Activated CD4-positive, alpha-beta T cell treated with anti-CD3 and anti-CD28 coated beads, Interleukin-10, Interleukin-2, amounts not matched to agents 100 ng/mL and 50 ng/mL, durations not matched to agents 16 hours and 8 hours (primary cell): ENCODE measurements at places on chromosomes 1 and 21.
A peak's percentile ranks its signal among the peaks of the same experiment; 100 is the strongest.

DNA sequence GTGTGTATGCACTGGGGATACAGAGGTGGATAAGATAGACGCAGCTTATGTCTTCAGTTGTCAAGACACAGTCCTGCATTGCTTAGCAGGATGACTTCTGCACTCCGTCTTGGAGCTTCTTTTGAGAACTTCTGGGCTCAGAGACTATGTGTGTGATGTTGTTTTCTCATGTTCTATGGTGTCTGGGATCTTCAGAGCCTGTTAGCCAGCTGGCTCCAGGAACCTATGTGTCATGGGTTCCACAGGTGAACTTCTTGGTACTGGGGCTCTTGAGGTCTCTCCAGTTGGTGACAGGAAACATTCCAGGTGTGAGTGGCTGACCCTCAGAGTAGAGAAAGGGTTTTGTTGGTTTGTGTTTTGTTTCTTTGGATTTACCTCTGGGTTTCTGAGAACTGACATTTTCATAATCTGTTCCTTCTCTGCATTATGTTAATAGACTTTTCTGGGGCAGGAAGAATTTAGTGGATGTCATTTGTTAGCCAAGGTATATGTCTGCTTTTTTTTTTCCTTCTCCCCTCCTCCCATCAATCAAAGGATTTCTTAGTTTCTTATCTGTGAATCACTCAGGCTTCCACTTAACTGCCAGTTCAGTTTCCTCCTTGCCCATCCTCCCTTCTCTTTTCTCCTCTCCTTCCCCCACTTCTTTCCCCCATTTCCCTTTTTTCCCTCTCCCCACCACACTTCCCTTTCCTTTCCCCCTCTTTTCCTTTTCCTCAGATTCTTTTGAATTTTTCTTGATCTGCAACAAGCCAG lies 18.1 kb downstream of the FGGY start:
- no peak for DNase-seq

DNA sequence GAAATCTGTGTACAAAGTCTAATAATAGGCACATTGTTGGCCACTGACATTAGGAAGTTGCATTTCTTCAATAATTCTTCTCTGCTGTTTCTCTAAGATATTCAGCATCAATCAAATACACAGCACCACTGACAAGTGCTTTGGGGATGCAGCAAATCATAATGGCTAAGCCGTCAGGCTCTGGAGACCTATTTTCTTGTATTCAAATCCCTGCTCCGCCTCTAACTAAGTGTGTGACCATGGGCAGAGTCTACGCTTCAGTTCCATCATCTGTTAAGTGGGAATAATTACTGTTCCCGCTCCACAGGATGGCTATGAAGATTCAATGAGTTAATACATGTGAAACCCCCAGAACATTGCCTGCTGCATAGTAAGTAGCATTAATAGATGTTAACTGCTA lies 176.9 kb downstream of the ADGRL4 start:
- DNase-seq: no peak

- no peak for DNase-seq
Observed at GRCh38 chr21:24658026-24658425, 949.3 kb downstream of the MRPL39 start.

DNA sequence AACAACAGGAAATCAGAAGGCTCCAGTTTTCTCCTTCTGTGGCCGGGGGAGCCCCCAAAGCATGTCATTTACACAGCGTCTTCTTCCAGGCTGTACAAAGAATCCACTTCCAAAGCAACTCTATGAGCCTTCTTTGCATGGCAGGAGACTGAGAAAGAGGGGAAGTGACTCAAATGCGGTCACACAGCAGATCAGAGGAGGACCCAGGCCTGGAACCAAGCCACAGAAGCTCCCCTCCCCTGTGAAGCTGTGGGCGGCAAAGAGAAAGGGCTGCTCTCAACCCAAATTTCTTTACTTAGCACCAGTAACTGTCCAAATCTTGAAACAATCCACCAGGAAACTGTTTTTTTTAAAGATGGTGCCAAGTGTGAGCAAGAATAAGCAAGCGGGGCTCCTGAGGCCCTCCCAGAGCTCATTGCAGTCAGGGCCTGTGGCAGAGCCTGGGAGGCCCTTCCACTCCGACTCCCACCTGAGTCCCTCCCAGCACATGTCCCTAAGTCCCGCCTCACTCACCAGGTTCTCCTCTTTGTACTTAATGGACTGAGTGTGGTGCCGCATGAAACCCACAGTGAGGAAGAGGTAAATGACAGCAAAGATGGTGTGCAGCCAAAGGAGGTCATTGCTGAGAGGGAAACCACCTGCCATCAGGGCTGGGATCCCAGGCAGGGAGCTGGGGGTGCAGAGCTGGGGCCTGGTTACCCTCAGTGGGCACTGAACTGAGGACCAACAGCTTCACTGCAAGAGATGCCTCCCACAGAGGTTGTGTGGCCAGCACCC lies 15.9 kb downstream of the TMEM63A start:
- peak; percentile 75 for DNase-seq

- DNase-seq: no peak
Observed at GRCh38 chr21:33984021-33984481, 68.4 kb upstream of the ATP5PO start.

- no peak for DNase-seq
Observed at GRCh38 chr1:21560916-21561638, 51.9 kb downstream of the ALPL start.

- no peak for DNase-seq
Observed at GRCh38 chr1:153880024-153880423, 42.7 kb downstream of the GATAD2B start.

DNA sequence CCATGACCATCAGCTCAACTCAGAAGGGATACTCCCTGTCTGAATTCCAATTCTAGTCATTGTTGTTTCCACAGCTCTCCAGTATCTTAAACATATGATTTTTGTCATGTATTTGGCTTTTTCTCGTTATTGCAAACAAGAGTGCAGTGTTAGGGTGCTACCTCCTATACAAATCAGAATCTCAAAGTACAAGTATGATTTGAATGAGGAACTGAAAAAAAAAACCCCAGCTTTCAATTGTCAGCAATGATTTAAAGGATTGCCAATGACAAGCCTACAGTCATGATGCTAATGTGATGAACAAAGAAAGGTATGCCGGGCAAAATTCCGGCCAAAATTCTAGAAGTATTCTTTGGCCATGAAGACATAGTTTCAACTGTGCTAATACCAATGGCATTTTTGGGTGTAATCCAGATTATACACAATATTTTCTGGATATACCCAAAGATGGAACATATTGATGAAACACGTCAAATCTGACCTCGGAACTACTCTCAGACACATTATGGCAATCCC lies 14.9 kb downstream of the TMEM35B start:
- DNase-seq: no peak

- DNase-seq: no peak
Observed at GRCh38 chr1:230567221-230567575, 75.1 kb upstream of the COG2 start.

DNA sequence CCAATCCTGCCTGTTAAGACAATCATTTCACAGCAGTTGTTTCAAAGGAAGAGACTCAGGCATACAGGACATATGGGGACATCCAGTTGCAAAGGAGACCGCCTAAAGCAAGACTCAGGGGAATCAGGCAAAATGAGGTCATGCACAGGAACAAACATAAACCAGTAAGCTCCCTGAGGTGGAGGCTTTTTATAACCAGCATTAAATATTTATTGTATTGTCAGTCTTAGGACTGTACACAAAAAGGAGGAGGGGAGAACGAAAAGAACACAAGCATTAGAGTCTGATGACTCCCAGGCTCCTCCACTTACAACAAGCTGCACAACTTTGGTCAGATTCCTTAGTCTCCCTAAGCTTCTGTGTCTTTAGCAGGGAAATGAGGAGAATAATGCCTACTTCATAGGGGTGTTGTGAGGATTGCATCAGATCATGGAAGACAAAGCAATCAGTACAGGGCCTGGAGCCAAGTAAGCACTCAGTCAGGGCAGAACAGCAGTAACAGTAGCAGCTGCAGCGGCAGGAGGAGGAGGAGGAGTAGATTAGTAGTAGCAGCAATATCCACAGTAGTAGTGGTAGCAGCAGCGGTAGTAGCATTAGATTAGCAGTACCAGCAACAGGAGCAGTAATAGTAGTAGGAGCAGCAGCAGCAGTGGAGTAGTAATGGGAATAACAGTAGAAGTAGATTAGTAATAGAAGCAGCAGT lies 54.2 kb upstream of the SPATA6 start:
- DNase-seq: no peak

- no peak for DNase-seq
Observed at GRCh38 chr1:12597792-12598191, 20.2 kb downstream of the DHRS3 start.

DNA sequence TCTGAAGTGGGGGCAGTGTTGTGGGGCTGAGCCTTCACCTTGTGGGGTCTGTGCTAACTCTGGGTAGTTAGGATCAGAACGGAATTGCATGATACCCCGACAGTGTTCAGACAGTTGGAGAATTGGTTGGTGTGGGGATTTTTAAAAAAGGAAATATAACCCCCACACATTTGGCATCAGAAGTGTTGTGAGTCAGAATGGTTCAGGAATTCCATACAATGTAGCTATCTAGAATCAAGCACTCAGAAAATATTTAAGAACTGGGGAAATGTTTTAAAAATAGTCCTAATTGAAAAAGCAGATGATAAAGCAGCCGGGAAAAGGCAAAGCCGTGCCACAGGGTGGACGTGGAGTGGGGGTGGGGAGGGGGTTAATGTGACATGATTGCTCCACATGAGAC lies 6.5 kb upstream of the S100A7 start:
- DNase-seq: no peak

DNA sequence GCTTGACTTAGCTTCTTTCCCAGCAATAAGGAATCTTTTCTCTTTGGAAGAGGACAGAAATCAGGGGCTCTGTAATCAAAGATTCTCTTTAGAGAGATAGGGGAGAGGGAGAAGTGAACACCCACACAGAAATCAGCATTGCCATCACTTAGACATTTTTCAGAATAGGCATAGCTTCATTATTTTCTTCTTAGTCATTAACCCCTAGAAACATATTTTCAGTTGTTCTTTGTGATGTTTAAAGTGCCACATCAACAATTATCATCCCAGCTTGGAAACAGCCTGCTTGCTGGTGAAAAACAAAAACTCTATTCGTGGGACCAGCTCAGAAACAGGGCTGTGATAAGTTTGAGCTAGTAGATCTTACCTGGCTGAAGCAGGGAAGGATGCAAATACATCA lies 88.3 kb upstream of the SLC44A3 start:
- DNase-seq: no peak

DNA sequence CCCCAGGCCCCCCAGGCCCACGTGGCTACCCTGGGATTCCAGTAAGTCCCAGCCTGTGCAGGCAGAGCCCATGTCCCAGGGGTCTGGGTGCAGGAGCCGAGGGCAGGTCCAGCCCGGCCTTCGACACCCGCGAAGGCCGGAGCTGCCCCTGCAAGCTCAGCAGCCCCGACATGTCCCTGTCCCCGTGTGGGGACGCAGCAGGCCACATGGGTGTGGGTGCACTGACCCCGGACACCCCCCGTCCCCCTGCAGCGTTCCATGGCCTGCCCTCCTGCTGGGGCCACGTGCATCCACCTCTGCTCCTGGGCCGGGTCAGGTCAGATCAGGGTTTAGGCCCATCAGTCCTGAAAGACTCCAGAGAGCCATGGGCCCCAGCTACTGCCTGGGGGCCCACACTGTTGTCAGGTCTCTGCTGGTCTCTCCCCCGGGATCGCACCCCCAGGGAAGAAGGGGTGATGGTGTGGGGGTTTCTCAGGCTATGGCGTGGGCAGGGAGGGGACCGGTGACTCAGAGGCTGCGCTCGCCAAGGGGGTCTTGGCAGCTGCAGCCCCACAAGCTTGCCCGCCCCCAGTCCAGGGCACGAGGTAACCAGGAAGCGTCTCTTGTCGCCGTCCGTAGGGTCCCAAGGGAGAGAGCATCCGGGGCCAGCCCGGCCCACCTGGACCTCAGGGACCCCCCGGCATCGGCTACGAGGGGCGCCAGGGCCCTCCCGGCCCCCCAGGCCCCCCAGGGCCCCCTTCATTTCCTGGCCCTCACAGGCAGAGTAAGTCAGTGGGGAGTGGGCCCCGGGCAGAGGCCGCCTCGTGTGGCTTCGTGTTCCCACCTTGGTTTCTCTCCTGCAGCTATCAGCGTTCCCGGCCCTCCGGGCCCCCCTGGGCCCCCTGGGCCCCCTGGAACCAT lies 37.5 kb downstream of the SLC19A1 start:
- DNase-seq: no peak
